Thoracic aorta (tissue), 2 donors: ENCODE measurements at places on chromosomes 1 and 21.
A peak's percentile ranks its signal among the peaks of the same experiment; 100 is the strongest.

- DNase-seq: no peak
These were observed 844 bp downstream of the ZMYM6 start for GRCh38 chr1:35030756-35031446.

DNA sequence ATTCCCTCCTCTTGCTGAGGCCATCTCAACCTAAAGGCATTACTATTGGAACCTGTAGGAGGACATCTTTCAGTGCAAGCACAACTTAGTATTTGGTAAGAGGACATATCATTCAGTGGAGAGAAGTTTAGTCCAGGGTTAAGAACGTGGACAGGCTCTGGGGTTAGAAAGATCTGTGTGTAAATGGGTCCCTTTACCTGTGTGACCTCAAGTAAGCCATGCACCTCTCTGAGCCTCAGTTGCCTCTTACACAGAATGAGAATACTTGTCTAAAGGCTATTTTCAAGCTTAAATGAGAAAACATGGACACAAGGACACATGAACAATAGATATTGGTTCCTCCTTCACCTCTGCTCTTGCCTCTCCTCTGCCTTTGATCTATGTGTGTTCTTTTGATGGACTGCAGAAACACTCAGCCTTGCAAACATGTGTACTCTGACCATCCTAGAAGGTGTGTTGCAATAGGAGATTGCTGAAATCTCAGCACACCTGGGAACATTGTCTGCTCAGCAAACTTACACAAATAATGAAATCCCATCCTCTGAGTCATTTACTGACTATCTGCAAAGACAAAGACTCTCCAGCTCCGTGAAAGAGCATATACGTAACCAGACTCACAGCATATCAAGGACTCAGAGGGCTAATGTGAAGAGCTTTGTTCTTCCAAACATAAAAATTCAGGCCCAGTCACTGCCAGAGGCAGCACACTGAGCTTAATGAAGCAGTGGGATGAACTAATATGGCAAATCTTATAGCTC lies 143.8 kb downstream of the DAB1 start:
- DNase-seq: no peak

GRCh38 chr1:207428783-207429182 lies 25.3 kb upstream of the CR2 start:
- DNase-seq: no peak

DNA sequence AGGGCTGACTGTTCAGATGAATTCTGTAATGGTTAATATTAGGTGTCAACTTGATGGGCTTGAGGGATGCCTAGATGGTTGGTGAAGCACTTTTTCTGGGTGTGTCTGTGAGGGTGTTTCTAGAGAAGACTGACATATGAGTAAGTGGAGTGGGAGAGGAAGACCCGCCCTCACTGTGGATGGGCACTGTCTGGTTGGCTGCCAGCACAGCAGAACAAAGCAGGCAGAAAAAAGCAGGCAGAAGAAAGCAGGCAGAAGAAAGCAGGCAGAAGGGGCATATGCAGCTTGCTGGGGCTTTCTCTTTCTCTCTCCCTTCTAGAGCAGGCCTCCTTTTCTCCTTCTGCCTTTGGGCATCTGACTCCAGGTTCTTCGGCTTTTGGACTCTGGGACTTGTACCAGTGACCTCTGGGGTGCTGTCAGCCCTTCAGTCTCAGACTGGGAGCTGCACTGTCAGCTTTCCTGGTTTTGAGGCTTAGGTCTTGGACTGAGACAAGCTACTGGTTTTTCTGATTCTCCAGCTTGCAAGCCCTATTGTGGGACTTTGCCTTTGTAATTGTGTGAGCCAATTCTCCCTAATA lies 42.9 kb upstream of the CD2 start:
- DNase-seq: no peak

GRCh38 chr21:45719177-45719802 lies 75.8 kb downstream of the PCBP3 start:
- DNase-seq: no peak

- no peak for DNase-seq
These were observed 29.2 kb upstream of the CNTN2 start for GRCh38 chr1:205013683-205014367.

GRCh38 chr1:206699626-206700025 lies 14.9 kb downstream of the MAPKAPK2 start:
- no peak for DNase-seq

DNA sequence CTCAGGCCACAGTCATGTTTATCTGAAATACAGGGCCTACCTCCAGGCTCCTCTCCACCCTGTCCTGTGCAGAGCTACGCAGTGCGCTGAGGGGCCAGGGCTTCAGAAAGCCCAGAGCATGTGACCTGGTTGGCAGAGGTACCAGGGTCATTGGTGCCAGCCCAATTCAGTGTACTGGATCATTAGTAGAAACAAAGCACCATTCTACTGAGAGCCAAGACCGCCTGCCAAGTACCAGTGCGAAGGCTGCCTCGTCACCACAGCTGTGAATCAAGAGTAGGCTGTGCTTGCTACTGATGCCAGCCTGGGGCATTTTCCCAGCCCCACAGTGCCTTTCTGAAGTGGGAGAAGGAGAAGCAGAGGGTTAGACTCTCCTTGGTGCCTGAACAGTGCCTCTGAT lies 59.8 kb downstream of the CAPN9 start:
- peak; percentile 53 for DNase-seq

DNA sequence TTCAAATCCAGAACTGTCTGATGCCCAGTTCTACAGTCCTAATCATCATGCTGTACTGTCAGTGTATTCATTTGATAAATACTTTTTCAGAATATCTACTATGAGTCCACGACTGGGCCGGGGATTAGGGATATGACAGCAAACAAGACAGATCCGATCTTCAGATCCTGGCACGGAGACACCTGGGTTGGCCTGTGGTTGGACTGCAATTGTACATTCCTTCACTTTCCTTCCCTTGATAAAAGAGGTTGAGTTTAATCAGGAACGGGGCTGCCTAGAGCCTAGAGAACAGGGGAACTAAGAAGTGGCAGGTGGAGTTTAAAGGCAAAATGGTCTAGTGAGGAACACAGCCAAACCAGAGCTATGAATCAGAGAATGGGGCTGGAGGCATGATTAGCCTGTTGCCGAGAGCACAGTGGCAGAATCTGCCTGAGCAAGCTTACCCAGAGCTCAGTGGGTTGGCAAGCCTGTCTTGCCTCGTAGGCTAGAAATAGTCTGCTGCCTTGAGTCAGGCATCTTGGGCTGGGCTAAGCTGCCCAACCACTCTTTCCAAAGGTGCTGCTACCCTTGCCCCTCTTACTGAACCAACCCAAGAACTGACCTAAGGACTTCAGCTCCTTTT lies 38.1 kb upstream of the PTCH2 start:
- DNase-seq: no peak

GRCh38 chr1:41006942-41007865 lies 14.3 kb downstream of the SLFNL1 start:
- no peak for DNase-seq

DNA sequence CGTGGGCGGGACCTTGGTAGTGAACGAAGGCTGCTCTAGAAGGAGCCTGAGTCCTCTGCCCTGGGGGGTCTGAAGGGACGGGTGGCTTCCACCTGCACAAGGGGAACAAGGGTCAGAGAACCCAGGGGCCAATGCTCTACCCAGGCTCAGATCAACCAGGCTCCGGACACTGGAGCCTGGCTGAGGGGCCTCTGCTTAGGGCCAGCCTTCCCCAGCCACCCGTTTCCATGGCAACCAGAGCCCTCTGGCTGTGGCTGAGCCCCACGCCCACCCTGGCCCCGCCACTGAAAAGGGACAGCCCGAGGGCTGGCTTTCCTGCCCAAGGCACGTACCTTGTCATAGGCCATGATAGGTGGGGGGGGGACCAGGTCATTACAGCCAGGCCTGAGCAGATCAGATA lies 724.6 kb downstream of the PTPRU start:
- no peak for DNase-seq

- DNase-seq: no peak
These were observed 172.7 kb downstream of the TGFBR3 start for GRCh38 chr1:91712981-91713841.

- DNase-seq: no peak
These were observed 94.8 kb downstream of the CRB1 start for GRCh38 chr1:197362871-197363270.

DNA sequence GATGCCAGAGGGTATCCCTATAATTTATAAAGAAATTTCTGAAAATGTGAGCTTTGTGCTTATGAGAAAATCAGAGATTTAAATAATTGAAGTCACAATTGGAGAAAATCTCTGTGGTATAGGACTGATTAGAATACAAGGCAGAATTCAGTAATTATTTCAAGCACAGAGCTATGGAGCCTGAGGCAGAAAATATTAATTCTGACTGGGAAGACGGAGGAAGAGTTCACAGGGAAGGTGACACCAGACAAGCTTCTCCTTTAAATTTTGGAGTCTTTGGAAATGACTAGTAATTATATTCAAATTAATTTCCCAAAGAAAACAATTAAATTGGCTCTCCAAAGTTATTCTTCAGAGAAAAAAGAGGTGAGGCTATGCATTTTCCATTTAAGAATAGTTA lies 121.5 kb downstream of the CHRM3 start:
- no peak for DNase-seq

DNA sequence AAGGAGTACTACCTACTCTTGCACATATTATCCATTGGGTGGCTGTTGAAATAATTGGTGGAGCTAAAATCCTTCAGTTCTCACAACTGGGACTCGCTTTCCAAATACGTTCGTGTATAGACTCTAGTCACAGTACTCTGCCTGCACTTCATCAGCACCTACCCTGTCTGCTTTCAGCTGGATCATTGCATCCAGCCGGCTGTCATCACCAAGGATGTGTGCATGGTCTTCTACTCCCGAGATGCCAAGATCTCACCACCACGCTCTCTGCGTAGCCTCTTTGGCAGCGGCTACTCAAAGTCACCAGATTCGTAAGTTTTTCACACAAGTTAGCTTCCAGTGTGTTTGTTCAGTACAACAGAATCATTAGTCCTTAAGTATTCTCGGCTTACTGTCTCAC lies 37.3 kb upstream of the PGD start:
- DNase-seq: no peak

GRCh38 chr21:32411350-32412161 lies 950 bp upstream of the EVA1C start:
- peak; percentile 70 for DNase-seq

DNA sequence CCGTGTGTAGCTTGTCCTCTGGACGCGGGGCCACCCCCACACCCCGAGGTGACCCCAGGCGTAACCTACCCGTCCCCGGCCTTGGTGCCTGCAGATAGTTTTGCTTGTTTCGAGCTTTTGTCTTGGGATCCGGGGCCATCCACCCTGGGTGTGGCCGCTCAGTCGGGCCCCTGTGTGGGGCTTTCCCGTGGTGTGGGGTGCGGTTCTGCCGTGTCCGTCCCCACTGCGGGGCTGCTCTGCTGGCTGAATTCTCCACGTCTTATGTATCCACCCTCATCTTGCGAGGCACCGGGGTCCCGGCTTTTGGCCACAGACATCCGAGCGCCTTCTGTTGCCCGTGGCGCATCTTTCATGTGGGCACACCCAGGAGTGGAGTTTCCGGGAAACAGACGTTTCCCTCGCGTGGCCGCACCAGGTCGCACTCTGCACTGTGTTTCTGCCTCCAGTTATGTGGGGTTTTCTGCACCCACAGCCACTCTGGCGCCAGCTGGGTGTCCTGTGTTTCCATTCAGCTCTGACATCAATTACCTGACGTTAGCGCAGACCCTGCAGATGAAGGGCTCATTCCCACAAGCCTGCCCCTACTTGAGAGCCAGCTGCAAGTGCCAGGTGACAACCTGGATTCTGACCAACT lies 64.9 kb downstream of the PRKCZ start:
- no peak for DNase-seq

DNA sequence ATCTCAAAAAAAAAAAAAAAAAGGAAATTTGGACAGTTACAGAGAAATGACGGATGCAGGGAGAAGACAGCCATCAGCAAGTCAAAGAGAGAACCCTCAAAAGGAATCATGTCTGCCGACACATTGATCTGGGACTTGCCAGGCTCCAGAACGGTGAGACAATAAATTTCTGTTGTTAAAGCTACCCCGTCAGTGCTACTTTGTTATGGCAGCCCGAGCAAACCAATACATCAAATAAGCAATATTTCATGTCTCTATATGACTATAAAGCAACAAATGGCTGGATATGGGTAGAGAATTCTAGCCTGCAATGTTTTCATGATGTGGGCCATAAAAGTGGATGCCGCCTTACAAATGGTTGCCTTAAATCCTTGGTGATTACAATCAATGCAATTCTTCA lies 23.3 kb upstream of the FAM89A start:
- DNase-seq: no peak

DNA sequence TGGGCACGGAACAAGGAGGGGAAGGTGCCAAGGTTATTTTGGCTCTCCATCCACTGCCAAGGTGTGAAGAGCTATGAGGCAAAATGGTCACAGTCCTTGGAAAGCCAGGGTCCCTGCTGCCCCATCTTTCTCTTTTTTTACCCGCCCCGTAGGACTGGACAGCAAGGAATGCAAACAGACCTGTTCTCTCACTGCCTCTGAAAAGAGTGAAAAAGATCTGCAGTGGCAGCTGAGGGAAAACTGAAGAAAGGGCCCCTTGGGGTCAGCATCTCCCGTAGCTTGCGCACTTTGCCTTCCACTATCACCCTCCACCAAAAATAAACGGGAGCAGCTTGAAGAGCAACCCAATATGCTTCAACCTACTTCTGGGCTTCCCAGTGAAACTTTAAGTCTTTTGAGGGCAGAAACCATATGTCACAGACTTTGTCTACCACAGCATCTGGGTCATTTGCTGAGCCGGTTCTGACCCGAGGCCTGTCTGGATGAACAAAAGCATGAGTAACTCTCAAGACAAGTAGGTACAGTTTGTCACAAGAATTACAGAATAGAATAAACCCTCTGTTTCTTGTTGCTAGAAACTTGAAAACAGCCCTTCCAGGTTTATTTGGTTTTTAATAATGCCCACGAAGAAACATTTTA lies 9.4 kb upstream of the KIF14 start:
- DNase-seq: no peak

DNA sequence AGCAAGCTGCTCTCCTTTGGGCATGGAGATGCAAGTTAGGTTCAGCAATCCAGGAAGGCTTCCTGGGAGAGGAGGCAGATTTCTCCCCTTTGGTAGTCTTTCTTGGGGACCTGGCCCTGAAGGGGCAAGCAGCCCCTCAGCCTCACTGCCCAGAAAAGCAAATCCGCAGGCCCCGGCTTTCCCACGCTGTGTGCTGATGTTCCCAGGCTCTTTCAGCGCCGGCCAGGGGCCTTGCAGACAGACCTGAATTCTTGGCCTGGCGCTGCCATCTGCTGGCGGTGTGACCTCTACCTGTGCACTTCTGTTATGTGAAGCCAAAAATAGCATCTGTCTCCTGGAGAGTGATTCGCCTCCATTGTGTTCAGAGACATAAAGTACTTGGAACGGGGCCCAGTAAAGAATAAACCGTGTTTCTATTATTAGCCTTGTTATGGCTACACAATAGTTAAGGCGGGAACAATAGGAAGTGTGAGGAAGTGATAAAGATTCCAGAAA lies 64.8 kb downstream of the ALPL start:
- no peak for DNase-seq

GRCh38 chr1:24094554-24094953 lies 17.4 kb downstream of the MYOM3 start:
- no peak for DNase-seq

GRCh38 chr1:201295861-201296260 lies 12.6 kb downstream of the PKP1 start:
- no peak for DNase-seq

DNA sequence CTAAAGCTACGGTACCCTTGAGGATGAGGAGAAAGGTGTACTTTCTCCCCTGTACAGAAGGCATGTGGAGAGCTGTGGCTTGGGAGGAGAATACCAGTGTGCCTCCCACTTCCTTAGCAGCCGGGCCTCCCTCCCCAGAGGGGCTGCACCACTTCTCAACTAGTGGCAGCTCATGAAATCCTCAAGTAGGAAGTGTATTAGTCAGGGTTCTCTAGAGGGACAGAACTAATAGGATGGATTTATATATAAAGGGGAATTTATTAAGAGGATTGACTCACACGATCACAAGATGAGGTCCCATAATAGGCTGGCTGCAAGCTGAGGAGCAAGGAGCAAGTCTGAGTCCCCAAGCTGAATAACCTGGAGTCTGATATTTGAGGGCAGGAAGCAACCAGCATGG lies 53.1 kb upstream of the PPP2R5A start:
- DNase-seq: no peak
